T-helper 17 cell (primary cell): ENCODE measurements at places on chromosomes 6 and 20.
A peak's percentile ranks its signal among the peaks of the same experiment; 100 is the strongest.

DNA sequence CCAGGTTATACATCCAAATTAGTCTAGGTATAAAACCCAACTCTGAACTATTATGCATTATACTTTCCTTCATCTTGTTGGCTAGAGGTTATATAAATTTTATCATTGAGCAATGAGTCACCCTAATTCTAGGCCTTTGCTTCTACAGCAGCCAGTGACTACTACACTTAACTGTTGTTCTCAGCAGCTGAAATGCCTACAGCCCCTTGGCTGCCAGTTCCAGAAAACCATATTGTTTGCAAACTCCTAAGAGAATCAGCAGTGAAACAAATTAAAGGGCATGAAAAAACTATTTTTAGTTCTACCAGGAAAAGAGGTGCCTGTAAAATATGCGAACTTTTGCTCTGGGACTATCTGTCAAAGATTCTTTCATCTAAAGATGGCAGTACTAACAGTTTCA, 292.8 kb downstream of the FRK start:
- no peaks in the 10 kb centered on the region for H3K4me1 ChIP-seq
- H3K27me3 ChIP-seq, result no peaks in the 10 kb centered on the region

DNA sequence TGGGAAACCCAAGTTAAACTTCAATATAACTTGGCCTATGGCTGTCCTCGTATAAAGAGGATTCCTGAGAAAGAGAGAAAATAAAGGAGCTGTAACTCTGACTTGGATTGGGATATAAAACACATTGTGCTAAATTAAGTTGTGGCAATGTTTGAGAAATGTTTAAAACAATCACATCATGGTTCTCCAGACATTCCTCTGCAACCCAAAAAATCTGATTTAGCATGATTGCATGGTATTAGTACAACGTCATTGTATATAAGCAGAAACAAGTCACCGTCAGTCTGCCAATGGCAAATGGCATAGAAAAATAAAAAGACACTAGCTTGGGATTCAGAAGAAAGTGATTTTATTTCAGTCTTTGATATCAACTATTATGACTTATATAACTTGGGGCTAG, 140.2 kb upstream of the FAM83B start:
- no peaks in the 10 kb centered on the region for H3K27me3 ChIP-seq
- H3K4me1 ChIP-seq, result no peaks in the 10 kb centered on the region
- H3K27ac ChIP-seq, result no peak overlapping the region
- DNase-seq, result no peak
- no peaks in the 10 kb centered on the region for H3K36me3 ChIP-seq
- H3K4me3 ChIP-seq, result no peak overlapping the region

DNA sequence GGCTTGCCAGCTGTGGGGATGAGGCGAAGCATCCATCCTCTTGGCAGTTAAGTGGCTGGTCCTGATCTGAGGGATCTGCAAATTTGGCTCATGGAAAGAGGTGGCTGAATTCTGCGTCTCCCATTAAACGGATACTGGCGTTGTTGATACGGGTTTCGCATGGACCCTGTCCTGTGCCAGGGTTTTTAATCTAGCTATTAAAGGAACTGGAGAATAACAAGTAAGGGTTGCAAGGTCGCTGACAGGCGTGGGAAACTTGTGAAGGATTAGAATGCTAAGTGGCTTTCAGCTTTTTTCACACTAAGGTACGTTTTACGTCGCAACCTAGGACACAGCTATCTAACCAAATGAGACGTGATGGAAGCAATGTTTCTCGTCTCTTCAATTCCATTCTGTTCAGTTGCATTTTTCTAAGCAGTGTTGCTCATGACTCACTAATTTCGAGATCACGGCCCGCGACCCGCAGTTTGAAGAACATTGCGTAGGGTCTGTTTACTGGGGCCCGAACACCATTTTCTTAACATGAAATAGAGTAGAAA, 852 bp downstream of the GMNN start:
- H3K4me1 ChIP-seq, result peaks cover 21% of the 10 kb centered on the region
- peak overlapping the region; percentile 97 for H3K4me3 ChIP-seq
- H3K27ac ChIP-seq, result peak overlapping the region; percentile 86

DNA sequence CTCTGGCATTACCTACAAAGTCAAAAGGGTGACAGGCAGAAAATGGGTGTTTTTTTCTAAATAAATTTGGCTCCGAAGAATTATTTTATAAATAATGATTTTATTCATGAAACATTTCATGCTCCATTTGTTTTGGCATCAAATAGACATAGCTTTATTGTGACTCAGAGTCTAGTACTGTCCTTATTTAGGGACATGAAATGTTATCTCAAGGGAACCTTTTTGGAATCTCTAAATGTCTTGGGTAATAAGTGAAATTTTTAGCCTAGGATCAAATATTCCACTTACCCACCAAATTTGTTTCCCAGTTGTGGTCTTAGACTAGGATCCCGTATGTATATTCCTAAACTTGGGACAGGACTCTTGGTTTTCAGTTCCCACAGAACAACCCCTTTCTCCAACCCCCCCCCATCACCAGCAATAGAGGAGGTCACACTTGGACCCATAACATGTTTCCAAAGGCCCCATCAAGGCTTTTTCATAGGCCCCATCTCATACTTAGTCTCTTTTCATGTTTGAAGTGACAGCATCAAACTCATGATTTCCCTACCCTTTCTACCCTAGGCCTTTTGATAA, 81.8 kb downstream of the JAG1 start:
- H3K4me3 ChIP-seq, result no peak overlapping the region
- no peak for DNase-seq
- peaks cover 11% of the 10 kb centered on the region for H3K4me1 ChIP-seq
- H3K36me3 ChIP-seq, result peaks cover 2% of the 10 kb centered on the region
- no peak overlapping the region for H3K27ac ChIP-seq

GRCh38 chr6:36825994-36826393, 13.2 kb downstream of the CPNE5 start:
- peaks cover 30% of the 10 kb centered on the region for H3K27me3 ChIP-seq
- H3K4me1 ChIP-seq, result peaks cover 8% of the 10 kb centered on the region
- H3K27ac ChIP-seq, result no peak overlapping the region
- no peak for DNase-seq
- H3K4me3 ChIP-seq, result no peak overlapping the region
- no peaks in the 10 kb centered on the region for H3K36me3 ChIP-seq

- no peak overlapping the region for H3K4me3 ChIP-seq
- H3K27ac ChIP-seq, result no peak overlapping the region
- H3K4me1 ChIP-seq, result no peaks in the 10 kb centered on the region
- DNase-seq, result no peak
Observed at GRCh38 chr20:61045091-61045490, 207.0 kb upstream of the CDH4 start.

- H3K27ac ChIP-seq, result no peak overlapping the region
- no peak overlapping the region for H3K4me3 ChIP-seq
- DNase-seq, result no peak
- no peaks in the 10 kb centered on the region for H3K36me3 ChIP-seq
- H3K27me3 ChIP-seq, result peaks cover 65% of the 10 kb centered on the region
Observed at GRCh38 chr20:49478754-49479689, 3.4 kb downstream of the KCNB1 start.

DNA sequence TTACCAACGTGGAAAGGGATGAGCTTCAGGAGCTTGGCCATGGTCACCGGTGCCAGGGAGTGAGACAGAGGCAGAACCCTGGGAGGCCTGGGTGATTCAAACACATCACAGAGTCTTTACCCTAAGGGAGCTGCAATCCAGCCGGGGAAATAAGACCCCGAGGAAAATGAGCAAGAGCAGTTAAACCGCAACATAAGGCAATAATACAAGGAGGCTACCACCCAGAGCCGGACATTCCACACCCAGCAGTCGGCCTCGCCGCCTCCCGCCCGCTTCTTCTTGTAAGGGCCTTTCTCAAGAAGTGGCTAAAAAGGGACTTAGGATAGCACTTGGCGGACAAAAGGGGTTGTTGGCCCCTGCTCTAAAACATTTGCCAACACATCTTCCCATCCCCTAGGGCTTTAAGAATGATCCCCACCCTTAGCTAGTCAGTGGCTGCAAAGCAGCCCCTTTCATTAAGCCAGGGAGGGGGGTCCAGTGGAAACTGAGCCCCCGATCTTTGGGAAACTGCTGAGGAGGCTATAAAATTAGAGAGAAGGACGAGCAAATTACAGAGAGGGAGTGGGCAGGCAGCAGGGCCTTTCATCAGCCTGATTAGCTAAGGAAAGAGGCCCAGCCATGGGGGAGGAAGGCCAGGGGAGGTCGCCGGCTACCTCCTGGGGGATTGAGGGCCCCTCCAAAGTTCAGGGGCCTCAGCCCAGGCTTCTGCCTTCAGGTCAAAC, 34.3 kb downstream of the SNX5 start:
- peaks cover 3% of the 10 kb centered on the region for H3K4me1 ChIP-seq
- no peak for DNase-seq
- peaks cover 5% of the 10 kb centered on the region for H3K27me3 ChIP-seq
- no peak overlapping the region for H3K4me3 ChIP-seq
- no peak overlapping the region for H3K27ac ChIP-seq
- peaks cover 5% of the 10 kb centered on the region for H3K36me3 ChIP-seq

- H3K36me3 ChIP-seq, result no peaks in the 10 kb centered on the region
- no peak for DNase-seq
- no peak overlapping the region for H3K27ac ChIP-seq
- no peaks in the 10 kb centered on the region for H3K27me3 ChIP-seq
- H3K4me3 ChIP-seq, result no peak overlapping the region
Observed at GRCh38 chr20:53409447-53409717, 184.3 kb downstream of the ZNF217 start.

DNA sequence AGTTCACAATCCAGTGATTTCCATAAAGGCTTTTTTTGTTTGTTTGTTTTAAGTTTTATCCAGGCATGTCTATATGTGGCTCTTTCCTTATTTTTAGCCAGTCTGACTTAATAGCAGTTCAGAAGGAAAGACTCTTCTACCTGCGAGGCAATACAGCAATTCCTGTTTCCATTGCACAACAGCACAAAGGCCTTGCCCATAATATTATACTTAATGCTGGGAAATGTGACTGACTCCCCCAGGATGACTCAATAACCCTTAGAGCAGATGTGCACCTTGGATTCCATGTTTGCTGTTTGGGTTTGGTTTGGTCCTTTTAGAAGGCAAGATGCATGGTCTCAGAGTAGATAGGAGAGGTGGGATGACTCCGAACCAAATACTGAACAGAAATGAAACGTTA, 184.1 kb downstream of the MTFR2 start:
- DNase-seq, result no peak
- H3K4me1 ChIP-seq, result no peaks in the 10 kb centered on the region
- H3K27ac ChIP-seq, result no peak overlapping the region
- H3K27me3 ChIP-seq, result peaks cover 19% of the 10 kb centered on the region
- H3K36me3 ChIP-seq, result peaks cover 2% of the 10 kb centered on the region

GRCh38 chr6:14359438-14359837, 241.9 kb downstream of the CD83 start:
- DNase-seq, result no peak
- no peak overlapping the region for H3K4me3 ChIP-seq
- H3K4me1 ChIP-seq, result peaks cover 4% of the 10 kb centered on the region
- peaks cover 2% of the 10 kb centered on the region for H3K36me3 ChIP-seq
- H3K27me3 ChIP-seq, result peaks cover 4% of the 10 kb centered on the region
- H3K27ac ChIP-seq, result no peak overlapping the region

- no peak overlapping the region for H3K27ac ChIP-seq
- no peak overlapping the region for H3K4me3 ChIP-seq
- DNase-seq, result no peak
Observed at GRCh38 chr6:112501705-112502104, 154.6 kb downstream of the RFPL4B start.

DNA sequence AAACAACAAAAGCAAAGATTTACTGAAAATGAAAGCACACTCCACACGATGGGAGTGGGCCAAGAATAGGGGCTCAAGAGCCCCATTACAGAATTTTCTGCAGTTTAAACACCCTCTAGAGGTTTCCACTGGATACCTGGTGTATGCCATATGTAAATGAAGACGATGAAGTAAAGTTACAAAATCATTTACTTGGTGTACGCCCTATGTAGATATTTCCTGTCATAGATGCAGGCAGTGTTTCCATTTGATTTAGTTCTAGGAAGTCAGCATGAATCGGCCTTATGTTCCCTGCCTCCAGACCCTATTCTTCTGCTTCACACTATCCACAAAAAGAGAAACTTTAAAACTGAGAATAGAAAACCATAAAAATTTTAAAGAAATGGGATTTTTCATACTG, 404.4 kb upstream of the GJE1 start:
- H3K4me1 ChIP-seq, result peaks cover 6% of the 10 kb centered on the region
- peaks cover 11% of the 10 kb centered on the region for H3K27me3 ChIP-seq
- DNase-seq, result no peak
- no peak overlapping the region for H3K27ac ChIP-seq
- H3K4me3 ChIP-seq, result peak overlapping the region; percentile 43

- no peak for DNase-seq
- H3K4me1 ChIP-seq, result peaks cover 2% of the 10 kb centered on the region
- H3K4me3 ChIP-seq, result no peak overlapping the region
- peaks cover 2% of the 10 kb centered on the region for H3K36me3 ChIP-seq
- H3K27me3 ChIP-seq, result peaks cover 19% of the 10 kb centered on the region
Observed at GRCh38 chr6:163716690-163717089, 302.2 kb downstream of the QKI start.

DNA sequence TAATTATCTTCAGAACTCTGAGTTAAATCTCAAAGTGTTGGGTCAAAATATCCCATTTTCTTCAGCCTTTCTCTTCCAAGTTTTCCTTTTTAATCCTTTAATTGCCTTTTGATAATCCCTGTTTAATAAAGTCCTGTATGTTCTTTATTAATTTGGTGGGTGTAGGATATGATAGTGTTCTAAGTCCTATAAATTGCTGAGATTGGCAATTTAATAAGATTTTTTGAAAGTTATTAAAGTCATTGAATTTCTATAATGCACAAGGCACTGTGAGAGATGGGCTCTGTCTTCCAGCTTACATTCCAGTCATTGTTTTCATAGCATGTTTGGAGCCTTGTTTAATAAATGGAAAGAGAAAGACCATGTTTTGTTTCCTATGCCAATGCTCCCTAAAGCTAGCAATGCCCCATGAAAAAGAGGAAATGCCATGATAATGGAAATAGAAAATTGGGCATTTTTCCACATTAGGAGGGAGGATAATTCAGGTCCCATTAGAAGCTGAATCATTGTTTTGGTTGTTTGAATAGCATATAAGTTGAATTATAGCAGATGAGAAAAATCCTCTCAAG, 404.8 kb downstream of the CD109 start:
- no peak for DNase-seq
- no peak overlapping the region for H3K27ac ChIP-seq
- H3K36me3 ChIP-seq, result no peaks in the 10 kb centered on the region
- H3K4me1 ChIP-seq, result no peaks in the 10 kb centered on the region
- H3K4me3 ChIP-seq, result no peak overlapping the region

DNA sequence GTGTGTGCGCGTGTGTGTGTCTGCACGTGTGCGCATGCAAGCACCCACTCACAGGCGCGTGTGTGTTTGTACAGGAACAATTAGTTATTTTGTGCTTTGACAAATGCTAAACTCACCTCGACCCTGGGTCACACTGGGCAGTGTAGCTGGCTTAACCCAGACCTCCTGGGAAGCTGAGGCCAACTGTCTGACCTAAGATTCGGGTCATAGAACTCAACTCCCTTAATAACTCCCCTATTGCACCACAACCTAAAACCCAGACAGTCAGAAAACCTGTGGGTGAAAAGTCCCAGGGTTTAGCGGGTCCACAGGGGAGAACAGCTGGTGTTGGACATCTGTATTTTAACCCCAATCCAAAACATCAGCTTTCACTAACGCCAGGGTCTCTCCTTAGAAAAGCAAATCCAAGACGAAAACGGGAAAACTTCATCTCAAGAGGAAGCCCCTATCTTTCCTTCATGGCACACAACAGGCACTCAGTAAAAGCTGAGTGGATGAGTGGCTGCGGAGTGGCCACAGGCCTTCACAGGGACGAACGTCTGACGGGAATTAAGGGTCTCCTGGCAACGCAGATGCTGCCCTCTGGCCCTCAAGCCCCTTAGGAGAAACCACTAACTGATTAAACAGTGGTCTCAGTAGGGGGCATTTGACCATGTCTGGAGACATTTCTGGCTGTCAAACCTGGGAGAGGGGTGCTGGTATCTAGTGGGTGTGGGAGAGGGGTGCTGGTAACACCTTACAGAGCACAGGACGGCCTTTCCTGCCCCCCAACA, 4.5 kb downstream of the PMEPA1 start:
- no peaks in the 10 kb centered on the region for H3K27me3 ChIP-seq
- H3K36me3 ChIP-seq, result no peaks in the 10 kb centered on the region
- no peak for DNase-seq
- no peak overlapping the region for H3K27ac ChIP-seq
